ENCODE measurements at places on chromosomes 13 and 19.

GRCh38 chr13:36362251-36362650 lies 16.1 kb upstream of the SPART start:
- no peak for DNase-seq

DNA sequence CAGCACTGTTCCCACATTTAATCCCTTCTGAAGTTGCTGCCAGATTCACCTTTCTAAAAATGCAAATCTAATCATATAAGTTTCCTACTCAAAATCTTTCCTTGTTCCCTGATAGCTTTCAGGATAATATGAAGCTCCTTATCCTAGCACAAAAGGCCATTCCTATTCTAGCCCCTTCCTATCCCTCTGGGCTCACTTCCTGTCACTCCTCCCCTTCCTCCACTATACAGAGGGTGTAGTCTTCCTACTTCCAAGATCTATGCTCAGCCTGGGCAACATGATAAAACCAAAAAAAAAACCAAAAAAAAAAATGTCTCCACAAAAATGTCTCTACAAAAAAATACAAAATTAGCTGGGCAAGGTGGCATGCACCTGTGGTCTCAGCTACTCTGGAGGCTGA lies 78.3 kb downstream of the TSC22D1 start:
- DNase-seq = no peak

- no peak for DNase-seq
Measured at GRCh38 chr13:32354040-32354439, 38.7 kb downstream of the BRCA2 start.

- peak; percentile 74 for DNase-seq
Measured at GRCh38 chr19:15251749-15252397, 19.6 kb upstream of the EPHX3 start.

DNA sequence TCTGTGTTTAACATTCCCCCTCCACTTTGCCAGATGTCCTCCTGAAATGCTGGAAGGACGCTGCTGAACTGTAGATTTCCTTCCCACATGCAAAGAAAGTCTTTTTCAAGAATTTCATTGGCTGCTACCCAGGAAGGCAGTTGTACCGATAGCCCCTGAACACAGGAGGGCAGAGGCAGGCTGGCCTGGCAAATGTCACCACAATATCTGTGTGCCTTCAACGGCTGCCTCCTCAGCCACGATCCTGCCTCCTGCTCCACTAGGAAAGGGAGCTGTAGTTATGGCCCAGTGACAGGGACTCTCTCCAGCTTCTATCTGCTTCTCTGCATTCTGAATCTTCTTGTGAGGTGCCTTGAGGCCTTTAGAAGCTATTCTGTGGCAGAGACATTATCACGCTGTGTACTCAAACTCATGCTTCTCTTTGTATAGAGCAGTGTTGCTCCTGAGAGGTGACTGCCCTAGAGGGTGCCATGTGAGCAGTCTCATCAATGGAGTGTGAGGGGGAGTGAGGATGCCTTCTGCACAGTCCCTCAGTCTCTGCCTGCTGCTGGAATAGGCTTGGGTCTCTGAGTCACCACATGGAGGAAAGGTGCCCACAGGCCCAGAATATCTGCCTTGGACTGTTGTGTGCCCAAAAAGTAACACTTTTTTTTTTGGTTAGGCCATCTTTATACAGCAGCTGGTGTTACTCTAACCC lies 279.8 kb downstream of the DNAJC15 start:
- DNase-seq = peak; percentile 64

- DNase-seq = no peak
Measured at GRCh38 chr19:1608359-1609102, 3.3 kb upstream of the UQCR11 start.

- no peak for DNase-seq
Measured at GRCh38 chr13:113369881-113370280, 6.0 kb upstream of the GRTP1 start.

- peak; percentile 100 for DNase-seq
Measured at GRCh38 chr19:36014012-36014924, at the start of gene ALKBH6. TSS of gene ALKBH6 (minus strand) at chr19:36014213. CDS start at chr19:36013397, 816 bp downstream.

GRCh38 chr13:30371649-30372265 lies 50.5 kb upstream of the UBE2L5 start:
- DNase-seq = no peak

DNA sequence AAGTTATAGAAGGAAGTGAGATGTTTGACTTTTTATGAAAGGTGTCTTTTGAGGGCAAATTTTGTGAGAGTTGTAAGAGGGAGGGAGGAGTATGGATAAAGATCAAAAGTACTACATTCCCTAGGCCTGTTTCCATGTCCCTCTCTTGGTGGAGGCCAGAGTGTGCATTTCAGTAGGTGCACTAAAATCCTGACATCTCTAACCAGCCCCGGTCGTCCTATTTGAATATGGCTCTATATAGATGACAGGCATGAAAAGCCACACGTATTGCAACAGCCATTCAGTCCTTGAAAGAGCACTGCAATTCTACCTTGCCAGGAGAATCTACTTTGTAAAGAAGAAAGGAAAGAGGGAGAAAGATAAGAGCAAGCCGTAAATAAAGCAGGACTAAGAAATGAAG lies 510.1 kb downstream of the IRS2 start:
- DNase-seq = no peak

- DNase-seq = no peak
Measured at GRCh38 chr13:53131361-53131760, 102.7 kb downstream of the OLFM4 start.
